ENCODE measurements at places on chromosomes 7 and 10. TPM values are rescaled to one million over a fixed set of nuclear protein-coding genes. Genes with fewer than 3 reads are reported as not detected.

PRSS37 gene
- total RNA-seq: not detected

INA gene
- total RNA-seq: not detected

ITPRID1 gene
- total RNA-seq: 0.05 TPM

NUTM2B gene
- total RNA-seq: 0.63 TPM

MPLKIP gene
- total RNA-seq: 66.0 TPM

ZMYND11 gene
- total RNA-seq: 24.2 TPM

LRRN3 gene
- not detected for total RNA-seq

IL6 gene
- total RNA-seq: not detected

IL2RA gene
- not detected for total RNA-seq

GRID1 gene
- not detected for total RNA-seq

PRPS1L1 gene
- not detected for total RNA-seq

ADARB2 gene
- not detected for total RNA-seq

NDUFA5 gene
- total RNA-seq: 16.3 TPM

PHKG1 gene
- total RNA-seq: 1.7 TPM

SLC26A5 gene
- not detected for total RNA-seq
